SJCRH30 (cell line): ENCODE measurements at places on chromosomes 13 and 19. TPM values are rescaled to one million over a fixed set of nuclear protein-coding genes. Genes with fewer than 3 reads are reported as not detected.

DNA sequence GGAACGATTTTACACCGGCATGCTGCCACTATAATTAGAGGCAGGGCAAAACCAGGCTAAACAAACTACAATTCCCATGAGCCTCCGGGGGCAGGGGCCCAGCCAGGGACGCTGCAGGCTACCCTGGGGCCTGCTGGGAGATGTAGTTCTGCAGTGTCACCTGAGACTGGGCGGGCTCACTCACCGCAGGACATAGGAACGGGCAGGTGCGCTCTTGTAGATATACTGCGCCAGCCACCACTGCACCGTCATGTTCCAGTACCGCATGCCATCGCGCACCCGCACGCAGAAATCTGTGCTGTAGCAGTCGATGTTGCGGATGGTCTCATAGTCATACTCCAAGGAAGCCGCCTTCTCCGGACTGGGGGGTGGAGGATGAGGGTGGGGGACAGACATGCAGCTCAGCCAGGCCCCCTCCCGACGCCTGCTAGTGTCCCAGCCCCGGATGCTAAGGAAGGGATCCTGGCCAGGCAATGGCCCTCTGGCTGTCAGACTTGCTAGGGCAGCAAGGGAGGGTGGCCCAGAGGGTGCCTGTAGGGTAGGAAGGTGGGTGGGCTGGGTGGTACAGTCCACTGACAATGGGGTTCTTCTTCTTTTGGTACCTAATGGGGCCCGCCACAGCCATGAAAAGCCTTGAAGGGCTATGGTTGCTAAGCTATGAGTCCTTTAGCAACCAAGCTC lies 5.8 kb upstream of the TMC4 start:
- DNase-seq, result no peak

DNA sequence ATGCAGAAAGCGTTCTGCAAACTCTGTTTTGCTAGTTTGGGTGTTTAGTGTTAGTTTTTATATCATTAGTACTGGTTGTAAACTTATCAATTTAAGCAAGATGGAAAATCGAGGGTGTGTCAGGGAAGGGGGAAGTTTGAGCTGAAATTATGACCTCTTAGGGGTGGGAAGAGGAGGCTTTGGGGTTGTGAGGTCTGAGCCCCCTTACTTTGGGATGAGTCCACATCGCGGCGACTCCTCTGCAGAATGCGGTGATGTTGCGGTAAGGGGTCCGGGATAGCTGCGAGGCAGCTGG lies 743 bp upstream of the NDUFS7 start:
- no peak for DNase-seq

GRCh38 chr19:17281391-17282304 lies at the start of gene ANKLE1:
Gene ANKLE1, plus strand, starts transcription at chr19:17281901. Its CDS starts 20 bp downstream, at chr19:17281921.
- no peak for DNase-seq

GRCh38 chr19:33302175-33302973 lies at the start of gene CEBPA:
Gene CEBPA, minus strand, starts transcription at chr19:33302534. Its CDS starts 120 bp downstream, at chr19:33302414.
- DNase-seq, result peak; percentile 84

DNA sequence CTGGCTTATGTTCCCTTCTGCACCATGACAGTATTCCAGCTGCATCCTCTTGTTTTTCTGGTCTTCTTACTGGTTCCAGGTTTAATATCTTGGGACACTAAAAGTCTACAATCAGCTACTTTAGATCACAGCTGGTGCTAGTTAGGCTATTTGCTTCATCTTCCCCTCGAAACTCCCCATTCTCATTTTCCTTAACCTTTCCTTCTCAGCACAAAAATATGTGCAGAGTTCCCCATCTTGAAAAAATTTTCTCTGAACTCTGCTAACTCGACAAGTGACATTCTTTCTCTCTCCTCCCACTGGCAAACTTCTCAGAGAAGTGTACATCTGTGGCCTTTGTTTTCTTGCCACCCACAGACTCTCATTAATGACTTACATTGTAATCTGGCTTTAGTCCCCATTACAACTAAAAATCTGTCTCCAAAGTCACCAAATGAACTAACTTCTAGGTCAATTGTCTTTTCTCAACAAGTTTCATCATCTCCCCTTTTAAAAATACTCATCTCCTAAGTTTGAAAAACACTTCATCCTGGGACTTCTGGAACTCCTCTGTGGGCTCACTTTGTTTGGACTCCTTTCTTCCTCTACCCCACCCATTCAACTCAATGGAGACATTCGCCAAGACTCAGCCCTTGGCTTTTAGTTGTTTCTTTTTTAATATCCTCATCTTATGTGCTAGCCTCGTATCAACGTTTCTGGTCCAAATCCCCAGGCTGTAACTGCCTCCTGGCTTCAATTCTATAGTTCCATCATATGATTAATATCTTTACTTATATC lies 7.1 kb upstream of the KL start:
- DNase-seq, result no peak

GRCh38 chr19:18483119-18483890 lies 38.6 kb downstream of the ELL start:
- no peak for DNase-seq

GRCh38 chr13:68160466-68160865 lies 930.3 kb upstream of the PCDH9 start:
- DNase-seq, result no peak

The KLF1 gene
- 0.06 TPM in 1 of 2 replicates, not detected in the other for total RNA-seq

The NFKBIB gene
- total RNA-seq, result 29.5 and 29.7 TPM in 2 replicates

The HIPK4 gene
- 0.10 TPM in 1 of 2 replicates, not detected in the other for total RNA-seq

The PLK5 gene
- total RNA-seq, result not detected in 2 replicates

The LILRB4 gene
- not detected in 2 replicates for total RNA-seq

The CASP14 gene
- 0.02 TPM in 1 of 2 replicates, not detected in the other for total RNA-seq
